ENCODE measurements at places on chromosomes 7 and 10.

DNA sequence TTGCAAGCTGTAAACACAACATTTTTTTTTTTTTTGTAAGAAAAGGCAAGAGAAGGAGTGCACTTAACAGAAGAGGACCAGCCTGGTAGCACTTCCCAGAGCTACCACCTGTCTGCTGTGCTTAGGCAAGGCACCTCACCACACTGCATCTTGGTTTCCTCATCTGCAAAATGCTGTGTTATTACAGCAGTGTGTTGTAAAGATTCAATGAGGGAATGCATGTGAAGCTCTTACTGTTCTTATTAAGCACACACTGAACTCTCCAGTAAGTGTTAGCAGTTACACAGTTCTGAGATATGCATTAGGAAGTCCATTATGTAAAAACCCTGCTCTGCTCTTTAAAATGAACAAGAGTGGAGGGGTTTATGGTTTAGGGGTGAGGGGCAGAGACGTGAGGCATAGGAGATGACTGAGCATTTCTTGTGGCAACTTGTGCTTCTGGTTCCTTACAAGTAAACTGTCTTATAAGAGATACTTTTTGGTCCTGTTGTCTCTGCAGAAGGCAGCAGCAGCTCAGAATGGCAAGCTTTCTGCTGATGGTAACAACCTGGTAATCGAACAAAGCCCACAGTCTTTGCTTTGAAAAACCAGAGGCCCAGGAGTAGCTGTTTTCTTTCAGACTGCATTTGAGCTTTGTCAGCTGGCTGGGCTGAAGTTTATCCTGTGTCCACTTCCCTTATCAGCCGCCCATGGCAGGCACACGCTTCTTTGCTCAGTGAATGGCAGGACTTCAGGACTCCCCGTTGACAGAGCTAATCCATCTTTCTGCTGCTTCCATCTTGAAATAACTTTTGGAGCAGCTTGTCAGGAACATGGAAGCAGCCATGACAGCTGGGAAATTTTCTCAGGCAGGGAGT is 98.8 kb upstream of the BMPER start:
- DNase-seq, result no peak

- no peak for DNase-seq
Observed at GRCh38 chr10:16192337-16192736, 244.5 kb upstream of the PTER start.

DNA sequence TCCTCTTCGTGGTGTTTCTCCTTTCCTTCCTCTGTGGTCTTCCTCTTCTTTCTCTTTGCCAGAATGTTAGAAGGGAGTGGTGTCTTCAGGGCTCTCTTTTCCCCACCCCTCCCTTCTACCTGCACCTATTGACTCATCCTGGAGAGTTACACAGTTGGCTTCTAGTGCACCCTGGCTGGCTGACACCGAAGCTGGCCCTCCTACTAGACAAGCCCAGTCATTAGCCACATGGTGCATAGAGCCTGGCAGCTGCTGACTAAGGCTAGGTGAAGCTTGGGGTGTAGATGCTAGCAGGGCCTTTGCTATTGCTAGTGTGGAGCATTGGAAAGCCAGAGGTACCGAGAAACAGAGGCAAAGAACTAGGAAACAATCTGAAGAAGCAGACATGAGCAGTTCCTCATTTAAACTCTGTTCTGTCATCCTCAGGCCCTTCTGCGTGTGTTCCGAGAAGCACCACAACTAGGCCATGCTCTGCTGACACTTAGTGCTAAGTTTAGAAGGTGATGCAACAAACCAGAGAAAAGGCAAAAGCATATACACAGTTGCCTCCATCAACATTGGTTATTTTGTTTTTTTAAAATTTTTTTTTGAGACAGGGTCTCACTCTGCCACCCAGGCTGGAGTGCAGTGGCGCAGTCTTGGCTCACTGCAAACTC is 213.9 kb downstream of the BAMBI start:
- DNase-seq, result no peak

- no peak for DNase-seq
Observed at GRCh38 chr7:31815796-31816195, 128.8 kb downstream of the PPP1R17 start.

- no peak for DNase-seq
Observed at GRCh38 chr7:106979551-106980357, 64.8 kb upstream of the PRKAR2B start.

Measured in SIG-M5 (cell line).